Sciatic nerve (tissue), 2 donors: ENCODE measurements at places on chromosomes 5 and 9. TPM values are rescaled to one million over a fixed set of nuclear protein-coding genes. Genes with fewer than 3 reads are reported as not detected.

The TICAM2 gene
- 5.9 TPM for total RNA-seq

The GAPT gene
- total RNA-seq: 2.9 TPM

The HTR1A gene
- not detected for total RNA-seq

The HBEGF gene
- 21.1 TPM for total RNA-seq

The GKAP1 gene
- 11.5 TPM for total RNA-seq
